ENCODE measurements at places on chromosomes 1 and 21. TPM values are rescaled to one million over a fixed set of nuclear protein-coding genes. Genes with fewer than 3 reads are reported as not detected.

DIO1 gene
- not detected for polyA plus RNA-seq

ACOT11 gene
- polyA plus RNA-seq = 7.2 TPM

CADM3 gene
- 0.92 TPM for polyA plus RNA-seq

ANGPTL3 gene
- 0.18 TPM for polyA plus RNA-seq

KCND3 gene
- polyA plus RNA-seq = 2.1 TPM

OR14I1 gene
- polyA plus RNA-seq = not detected

STPG1 gene
- polyA plus RNA-seq = 2.0 TPM

IFI44 gene
- 8.5 TPM for polyA plus RNA-seq

GRCh38 chr1:162074276-162075005 lies 5.0 kb downstream of the NOS1AP start:
- DNase-seq = no peak

DNA sequence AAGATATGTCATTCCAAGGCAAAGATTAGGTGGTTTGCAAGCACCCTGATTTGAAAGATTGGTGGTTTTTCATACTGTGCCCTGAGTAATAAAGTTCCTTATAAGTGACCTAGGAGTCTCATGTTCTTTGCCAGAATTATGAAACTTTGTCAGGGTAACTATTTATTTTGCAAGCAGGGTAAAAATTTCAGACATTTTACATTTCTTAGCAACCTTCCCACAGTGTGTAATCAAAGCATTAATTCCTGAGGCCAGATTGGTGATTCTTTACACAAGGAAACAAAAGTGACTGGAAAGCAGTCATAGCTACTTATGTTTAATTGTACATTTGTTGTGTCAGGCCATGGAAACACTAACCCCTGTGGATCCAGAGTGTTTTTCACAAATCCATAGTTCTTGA lies 998.0 kb upstream of the B3GALT2 start:
- no peak for DNase-seq

- DNase-seq = no peak
Measured at GRCh38 chr1:44326821-44327465, 28.1 kb downstream of the ERI3 start.

DNA sequence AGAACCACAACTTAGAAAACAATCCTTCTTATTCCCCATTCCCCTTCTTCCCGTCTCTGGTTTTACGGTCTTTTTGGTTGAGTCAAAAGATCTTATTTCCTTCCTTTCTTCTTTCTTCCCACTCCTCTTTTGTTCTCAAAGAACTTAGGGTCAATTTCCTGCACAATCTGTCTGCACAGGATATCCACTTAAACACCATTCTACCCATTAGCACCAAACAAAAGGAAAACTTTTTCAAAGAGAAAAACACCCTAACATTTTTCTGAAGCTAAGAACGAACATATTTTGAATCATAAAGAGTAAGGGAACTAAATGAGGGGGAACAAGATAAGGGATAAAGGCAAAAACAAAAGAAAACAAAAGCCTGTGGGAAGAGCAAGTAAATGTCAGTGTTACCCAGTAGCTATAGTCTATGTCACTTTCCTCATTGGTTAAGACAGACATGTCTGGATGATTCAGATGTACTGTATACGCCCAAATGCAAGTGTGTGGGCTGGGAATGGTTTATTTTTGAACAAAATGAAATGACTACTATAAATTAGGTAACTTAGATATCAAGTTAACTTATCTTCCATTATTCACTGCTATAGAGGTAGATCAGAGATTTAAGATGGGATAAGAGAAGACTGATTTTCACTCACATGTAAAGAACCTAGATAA lies 59.9 kb downstream of the TOR3A start:
- DNase-seq = no peak

DNA sequence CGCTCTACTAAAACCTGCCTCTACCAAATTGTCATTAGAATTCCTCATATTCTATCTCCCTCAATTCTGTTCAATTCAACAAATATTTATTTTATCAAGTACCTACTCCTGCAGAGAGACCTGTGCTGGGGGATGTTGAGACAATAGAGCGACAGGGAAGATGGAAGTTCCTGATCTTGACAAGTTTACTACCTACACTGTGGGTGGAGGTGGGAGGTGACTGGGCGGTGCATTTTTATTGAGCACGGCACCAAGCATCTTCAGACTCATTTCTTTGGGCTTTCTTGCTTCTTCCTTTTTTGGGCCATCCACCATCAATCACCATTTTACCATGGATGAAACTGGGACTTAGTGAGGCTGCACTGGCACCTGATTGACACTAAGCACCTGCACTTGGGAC lies 61.3 kb downstream of the KIRREL1 start:
- no peak for DNase-seq

DNA sequence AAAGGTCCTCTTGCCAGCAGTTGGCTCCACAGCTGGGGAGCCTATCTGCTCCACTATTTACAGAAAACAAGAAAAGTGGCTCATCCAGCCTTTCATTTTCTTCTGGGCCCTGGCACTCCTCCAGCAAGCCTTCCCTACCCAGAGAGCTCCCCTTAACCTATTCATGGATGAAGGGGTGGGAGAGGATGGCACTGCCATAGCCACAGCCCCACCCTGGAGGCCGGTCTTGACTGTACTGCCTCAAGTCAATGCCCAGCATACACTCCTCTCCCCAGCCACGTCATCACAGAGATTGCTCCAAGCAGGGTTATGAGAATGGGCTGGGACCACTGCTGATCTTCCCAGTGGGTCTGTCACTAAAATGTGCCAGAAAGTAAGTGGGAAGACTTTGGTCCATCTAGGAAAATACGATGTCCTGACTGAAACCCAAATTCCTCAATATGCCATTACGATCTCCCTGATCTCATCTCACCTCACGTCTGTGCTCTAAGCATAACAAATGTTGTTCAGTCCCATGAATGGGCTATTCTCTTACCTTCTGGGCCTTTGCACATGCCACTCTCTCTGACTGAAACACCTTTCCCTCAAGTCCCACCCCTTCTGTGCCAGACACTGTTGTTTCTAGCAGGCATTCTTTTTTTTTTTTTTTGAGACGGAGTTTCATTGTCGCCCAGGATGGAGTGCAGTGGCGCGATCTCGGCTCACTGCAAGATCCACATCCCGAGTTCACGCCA lies 21.4 kb upstream of the PTAFR start:
- no peak for DNase-seq

GRCh38 chr1:118366286-118366685 lies 181.3 kb upstream of the SPAG17 start:
- no peak for DNase-seq

- no peak for DNase-seq
Measured at GRCh38 chr21:33791073-33791472, 124.5 kb downstream of the ATP5PO start.

DNA sequence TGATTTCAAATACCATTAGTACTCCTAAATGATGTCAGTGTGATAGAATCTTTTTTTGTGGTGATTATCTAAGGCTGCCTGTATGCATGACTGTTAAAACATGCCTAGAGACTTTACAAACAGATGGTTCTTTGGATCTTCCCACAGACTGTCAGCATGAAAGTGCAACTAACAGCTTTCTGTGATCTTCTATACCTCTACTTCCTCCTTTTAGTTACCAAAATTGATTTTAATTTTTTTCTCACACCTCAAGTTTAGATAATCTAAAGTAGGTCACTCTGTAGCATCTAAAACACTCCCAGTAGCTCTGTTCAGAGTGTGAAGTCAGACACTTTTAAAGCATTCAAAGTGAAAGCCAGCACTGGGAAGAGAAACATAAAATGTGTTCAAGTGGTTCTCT lies 534.5 kb downstream of the PTPRC start:
- DNase-seq = no peak

- no peak for DNase-seq
Measured at GRCh38 chr1:196877964-196878363, 9.9 kb upstream of the CFHR4 start.

DNA sequence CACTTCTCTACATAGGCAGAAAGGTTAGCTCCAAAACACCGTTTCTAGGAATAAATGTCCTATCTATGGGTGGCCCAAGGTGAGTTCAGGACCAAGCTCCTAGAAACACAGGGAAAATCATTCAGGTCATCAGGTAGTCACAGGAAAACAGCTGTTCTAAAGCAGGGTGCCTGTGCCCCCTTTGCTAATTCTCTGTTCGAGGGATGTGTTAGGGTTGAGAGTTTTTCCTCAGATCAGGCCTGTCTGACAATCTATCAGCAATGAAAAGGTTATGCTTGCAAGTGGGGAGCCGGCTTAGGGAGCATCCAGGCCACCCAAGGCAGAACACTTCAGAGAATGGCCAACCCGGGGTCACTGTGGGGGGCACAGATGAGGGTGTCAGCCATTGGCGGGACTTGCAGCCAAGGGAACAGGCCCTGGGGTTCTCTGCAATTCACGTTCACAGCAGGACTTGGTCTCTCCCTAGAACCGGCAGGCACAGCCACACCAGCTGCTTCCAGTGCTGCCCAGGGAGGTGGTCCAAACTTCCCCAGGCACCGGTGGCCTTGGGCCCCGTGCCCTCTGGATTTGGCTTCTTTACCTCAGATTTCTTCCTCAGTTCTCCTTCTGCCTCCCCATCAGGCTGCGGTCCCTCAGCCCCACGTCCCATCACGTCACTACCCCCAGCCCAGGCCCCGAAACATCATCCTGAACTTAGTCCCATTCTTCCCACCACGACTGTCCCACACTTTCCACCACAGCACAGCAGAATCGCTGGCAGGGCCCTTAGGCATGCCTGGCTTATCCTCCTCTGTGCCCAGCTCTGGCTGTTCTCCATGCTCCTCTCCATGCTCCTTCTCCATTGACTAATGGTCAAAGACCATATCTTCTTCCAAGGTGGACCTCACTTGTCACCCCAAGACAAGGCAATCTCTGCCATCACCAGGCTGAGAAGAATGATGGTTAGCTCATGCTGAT lies 11.0 kb downstream of the CD2 start:
- no peak for DNase-seq

DNA sequence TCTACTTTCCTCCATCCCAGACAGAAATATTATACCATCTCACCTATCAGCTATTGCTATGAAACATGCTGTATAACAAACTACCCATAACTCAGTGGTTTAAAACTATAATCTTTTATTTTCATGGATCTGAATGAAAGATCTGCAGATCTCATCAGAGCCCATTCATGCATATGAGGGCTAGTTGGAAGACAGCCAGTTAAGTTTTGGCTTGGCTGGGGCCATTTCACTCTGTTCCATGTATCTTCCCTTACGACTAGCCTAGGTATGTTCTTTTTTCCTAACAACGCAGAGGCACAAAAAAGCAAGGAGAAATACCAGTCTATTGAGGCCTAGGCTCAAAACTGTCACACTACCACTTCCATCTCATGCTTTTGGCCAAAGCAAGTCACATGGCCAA lies 28.1 kb upstream of the RGS1 start:
- peak; percentile 31 for DNase-seq

GRCh38 chr1:229230140-229230892 lies 40.6 kb upstream of the RAB4A start:
- no peak for DNase-seq

GRCh38 chr1:58812468-58812867 lies 28.6 kb upstream of the JUN start:
- no peak for DNase-seq

DNA sequence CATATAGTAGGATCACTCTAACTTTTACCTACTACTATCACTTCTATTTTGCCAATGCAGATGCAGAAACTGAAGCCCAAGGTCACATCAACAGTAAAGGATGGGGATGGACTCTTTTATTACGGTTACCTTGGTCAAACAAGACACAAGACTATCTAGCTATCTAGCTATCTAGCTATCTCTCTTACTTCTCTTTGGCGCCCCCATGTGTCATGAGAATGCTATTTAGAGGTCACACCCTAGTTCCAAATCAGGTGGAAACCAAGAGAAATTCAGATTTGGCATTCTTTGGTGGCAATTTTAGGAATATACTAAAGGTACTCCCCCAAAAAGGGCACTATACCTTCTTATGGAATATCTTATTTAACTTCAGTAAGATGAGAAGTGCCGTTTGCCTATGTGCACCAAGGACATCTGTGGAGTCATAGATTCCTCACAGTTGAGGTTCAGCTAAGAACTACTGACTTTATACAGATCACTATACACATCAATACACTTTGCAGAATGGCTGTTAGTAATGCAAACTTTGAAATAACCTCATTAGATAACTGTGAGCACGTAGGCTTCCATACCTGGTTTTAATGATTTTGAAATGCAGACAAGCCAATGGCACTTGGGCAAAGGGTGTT lies 6.7 kb downstream of the ZNF648 start:
- DNase-seq = no peak

- no peak for DNase-seq
Measured at GRCh38 chr1:214476986-214477870, 74.2 kb downstream of the PTPN14 start.

GRCh38 chr1:34619256-34619655 lies 135.6 kb upstream of the GJB5 start:
- DNase-seq = no peak

DNA sequence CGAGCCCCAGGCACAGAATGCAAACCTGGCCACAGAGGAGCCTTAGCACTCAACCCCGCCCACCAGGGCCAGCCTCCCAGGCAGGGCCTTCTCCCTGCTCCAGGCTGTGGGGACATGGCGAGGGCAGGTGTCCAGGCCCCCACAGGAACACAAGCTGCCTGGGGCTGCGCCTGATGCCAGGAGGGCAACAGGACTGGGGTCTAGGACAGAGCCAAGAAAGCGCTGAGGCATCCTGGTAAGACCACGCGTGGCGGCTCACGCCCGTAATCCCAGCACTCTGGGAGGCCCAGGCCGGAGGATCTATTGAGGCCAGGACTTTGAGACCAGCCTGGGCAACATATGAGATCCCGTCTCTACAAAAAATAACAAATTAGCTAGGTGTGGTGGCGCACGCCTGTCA lies 59.1 kb downstream of the MEGF6 start:
- no peak for DNase-seq

DNA sequence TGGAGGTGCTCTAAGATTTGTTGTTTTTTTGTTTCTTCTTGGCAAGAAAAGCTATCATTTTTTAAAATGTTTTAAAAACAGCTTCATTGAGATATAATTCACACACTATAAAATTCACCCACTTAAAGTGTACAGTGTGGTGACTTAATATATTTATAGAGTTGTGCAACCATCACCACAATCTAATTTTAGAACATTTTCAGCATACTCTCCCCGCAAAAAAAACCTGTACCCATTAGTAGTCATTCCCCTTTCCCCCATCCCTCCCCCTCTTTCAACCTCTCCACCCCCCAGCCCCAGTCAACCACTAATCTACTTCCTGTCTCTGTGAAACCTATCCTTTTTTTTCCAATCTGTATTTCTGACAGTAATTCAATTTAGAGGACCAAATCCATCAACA lies 30.6 kb downstream of the ZC3H11B start:
- no peak for DNase-seq

DNA sequence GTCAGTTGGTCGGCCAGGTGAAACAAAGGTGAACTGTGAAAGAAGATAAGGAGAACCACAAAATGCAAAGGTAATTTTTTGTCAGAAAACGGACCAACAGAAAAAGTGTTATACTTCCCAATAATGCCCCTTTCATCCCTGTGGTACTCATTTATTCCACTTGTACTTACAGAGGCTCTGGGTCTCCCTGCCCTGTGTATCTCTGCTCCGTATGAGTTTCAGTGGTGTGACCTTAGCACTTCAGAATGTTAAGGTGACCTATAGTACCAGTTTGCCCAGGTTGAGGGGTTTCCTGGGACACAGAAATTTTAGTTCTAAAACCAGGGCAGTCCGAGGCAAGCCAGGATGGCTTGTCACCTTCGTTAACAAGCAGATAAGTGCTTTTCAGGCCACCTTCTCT lies 254.8 kb downstream of the OLFM3 start:
- DNase-seq = no peak

Data from hindlimb muscle (tissue), 1 donor.